ENCODE measurements at places on chromosomes 3 and 15.

GRCh38 chr15:52288051-52288942, 7.3 kb downstream of the MYO5C start:
- no peak for DNase-seq

DNA sequence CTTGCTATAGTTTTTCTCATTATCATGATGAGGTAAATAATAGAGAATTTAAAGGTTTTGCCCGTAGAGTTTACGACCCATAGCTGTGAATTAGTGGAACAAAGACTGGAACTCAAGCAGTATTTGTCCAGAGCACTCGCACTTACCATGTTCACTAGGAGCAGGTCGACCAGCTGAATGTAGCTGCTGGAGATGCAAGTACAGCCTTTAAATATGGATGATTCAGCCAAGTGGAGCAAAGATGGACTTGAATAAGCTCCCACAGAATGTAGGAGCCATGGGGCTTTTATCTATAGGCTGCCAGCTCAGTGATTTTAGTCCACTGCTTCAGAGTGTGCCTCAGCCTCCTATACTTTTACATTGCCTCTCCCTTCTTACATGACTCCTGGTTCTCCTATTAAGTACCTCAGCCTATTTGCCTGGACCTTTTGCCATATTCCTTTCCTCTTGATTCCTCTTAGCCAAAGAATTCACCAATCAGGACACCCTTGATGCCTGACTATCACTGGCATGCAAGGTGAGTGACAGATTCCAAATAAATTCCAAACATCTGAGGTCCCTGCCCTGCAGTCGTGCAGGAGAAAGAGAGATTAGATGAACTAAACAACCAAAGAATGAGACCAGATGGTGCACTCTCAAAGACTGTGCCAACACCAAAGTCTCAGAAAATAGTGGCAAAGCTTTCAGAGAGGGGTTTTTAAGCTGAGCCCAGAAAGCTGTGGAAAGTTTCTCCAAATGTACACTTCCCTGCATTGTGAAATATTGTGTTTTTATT, 3.9 kb downstream of the MKRN3 start:
- no peak for DNase-seq

DNA sequence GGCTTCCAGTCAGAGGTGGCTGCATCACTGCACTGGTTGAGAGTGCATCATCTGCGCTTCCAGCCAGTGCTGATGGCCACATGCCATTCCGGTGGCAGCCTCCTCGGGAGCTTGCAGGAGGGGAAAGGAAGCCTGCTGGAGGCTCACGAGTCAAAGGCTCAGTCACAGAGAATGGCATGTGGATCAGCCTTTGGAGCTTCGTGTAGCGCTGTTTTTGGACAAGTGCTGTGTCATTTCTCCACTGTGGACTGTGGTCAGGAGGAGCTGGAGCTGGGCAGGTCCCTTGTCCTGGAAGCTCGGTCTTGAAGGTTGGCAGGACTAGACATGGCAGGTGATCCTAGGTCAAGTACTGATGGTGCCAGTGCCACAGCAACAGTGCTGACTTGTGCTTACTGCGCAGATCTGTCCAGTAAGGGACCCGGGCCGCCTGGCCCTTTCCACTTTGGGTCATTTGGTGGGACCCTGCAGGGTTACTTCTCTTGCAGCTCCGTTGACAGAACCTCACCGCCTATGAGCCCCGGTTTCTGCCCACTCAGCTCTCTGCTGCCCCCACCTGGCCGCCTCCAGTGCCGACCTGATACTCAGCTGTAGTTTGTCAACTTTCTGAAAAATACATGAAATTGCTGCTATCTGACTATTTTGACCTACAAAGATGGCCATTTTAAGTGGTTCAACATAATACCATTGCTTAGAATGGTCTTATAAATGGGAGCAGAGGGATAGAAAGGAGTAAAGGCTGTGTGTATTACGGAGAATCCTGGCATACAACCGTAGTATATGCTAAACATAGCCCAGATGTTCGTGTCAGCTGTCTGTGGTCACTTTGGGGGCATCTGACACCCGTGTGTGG, 27.6 kb upstream of the TRPM1 start:
- DNase-seq: peak; percentile 46

DNA sequence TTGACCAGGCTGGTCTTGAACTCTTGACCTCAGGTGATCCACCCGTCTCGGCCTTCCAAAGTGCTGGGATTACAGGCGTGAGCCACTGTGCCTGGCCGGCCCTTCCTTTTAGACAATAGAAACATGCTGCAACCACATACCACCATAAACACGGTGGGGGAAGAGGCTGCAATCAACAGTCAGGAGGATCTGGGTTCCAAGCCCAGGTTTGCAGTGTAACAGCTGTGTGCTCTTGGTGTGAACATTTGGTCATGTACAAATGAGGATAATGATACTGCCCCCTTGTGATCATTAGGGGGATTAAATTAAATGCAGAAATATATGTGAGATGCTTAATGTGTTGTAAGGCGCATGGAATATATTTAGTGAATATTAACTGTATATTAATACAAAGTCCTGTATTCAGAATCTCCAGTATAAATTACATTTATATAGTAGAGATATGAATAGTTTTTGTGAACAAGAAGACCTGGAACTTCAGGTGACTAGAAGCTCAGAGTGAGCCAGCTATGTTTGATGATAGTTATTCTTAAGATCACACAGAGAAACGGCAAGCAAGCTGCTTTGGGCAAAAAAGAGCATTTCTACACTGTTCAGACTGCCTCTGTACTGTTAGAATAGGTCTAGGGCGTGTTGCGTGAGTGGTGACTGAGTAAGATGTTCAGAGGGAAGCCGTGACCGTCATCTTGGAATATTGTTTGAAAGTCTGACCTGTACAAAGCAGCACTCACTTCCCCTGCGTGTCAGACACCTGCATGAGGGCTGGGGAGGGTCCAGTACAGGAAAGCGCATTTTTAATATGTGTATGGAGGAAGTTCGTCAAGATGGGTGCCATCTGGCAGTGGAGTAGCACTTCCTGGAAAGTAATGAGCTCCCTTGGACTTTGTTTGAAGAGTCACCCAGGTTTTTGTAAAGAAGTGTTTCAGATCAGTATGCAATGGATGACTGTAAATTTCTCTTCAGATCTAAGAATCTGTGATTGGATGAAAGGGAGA, 125.8 kb downstream of the PGPEP1L start:
- DNase-seq: no peak

DNA sequence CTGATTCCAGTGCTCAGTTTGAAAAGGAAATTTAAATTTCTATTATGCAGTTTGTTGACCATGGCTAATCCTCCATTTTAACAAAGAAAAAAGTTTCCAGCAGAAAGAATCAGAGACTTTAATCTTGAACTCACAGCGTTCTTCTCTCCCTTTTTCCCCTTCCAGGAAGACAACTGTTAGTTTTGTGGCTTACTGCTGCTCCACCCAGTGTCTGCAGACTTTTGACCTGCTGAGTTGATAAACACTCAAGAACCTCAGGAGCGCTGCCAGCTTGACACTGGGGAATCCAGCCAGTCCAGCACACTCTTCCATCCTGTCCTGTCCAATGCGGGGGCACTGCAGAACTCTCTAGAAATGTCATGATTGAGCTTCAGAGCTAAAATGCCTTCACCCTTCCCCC, 134.6 kb downstream of the LRRC28 start:
- no peak for DNase-seq

DNA sequence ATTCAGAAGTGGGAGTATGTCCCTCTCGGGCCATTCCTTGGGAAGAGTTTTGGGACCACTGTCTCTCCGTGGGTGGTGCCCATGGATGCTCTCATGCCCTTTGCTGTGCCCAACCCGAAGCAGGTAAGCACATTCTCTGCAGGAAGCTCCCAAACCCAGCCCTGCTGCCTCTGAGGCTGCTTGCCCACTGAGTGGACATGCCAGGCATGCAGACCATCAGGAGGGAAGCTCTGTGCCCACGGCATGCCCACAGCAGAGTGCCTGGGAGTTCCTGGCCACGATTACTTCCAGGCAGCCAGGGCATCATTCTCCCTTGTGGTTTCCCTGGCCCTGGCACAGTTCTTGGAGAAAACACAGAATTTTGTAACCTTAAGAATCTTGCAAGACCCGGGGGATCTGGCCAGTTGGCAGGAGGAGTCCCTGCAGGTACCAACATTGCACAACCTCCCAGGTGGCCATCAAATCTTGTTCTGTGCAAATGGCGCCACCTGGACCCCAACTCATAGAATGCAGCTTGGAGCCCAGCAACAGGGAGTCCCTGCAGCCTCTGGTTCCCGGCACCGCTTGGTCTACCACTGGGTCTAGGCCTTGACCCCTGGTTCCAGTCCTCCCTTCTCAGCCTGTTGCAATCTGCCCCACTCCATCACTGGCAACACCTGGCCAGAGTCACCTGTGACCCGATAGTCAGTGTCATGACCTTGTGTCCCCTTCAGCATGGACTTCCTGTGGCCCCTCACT, 20.4 kb downstream of the FAH start:
- peak; percentile 31 for DNase-seq

Measured in stimulated activated CD8-positive, alpha-beta memory T cell treated with anti-CD3 and anti-CD28 coated beads, Interleukin-4, amount 100 ng/mL, for 4 hours (primary cell).